ENCODE measurements at places on chromosomes 4 and X.

DNA sequence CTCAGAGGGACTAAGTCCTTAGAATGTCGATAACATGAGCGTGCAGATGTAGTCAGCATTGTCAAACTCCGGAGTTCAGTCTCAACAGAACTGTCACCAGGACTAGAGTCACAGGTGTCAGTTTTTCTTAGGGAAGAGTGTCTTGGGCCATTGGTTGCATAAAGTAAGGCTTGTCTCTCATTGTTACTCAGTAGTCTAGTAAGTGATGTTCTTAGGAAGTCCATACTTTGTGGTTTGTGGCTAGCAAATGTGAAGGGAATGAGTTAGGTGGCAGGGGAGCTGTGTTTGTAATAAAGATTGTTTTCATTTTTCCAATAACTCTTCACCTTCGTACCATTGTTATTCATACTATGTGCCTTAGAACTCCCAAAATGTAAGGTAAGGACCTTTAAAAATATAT is 119.6 kb downstream of the AFF2 start:
- no peak for DNase-seq

DNA sequence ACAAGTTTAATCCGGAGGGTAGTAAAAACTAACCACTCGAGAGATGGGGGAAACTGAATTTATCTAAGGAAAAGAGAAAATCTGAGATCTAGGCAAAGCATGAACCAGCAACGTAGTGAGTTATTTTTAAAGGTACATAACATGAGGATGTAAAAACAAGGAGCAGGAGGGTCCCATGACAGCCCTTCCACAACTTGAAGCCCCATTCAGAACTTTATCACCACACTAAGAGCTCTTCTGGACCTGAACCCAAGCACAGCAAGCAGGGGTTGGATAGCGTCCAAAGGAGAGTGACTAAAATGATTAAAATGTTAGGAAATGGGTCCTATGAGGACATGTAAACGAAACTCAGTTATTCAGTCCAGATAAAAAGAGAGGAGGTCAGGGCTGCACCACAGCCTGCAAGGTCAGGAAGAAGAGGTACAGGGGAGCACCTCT is 16.2 kb downstream of the SH3RF1 start:
- peak; percentile 56 for DNase-seq

DNA sequence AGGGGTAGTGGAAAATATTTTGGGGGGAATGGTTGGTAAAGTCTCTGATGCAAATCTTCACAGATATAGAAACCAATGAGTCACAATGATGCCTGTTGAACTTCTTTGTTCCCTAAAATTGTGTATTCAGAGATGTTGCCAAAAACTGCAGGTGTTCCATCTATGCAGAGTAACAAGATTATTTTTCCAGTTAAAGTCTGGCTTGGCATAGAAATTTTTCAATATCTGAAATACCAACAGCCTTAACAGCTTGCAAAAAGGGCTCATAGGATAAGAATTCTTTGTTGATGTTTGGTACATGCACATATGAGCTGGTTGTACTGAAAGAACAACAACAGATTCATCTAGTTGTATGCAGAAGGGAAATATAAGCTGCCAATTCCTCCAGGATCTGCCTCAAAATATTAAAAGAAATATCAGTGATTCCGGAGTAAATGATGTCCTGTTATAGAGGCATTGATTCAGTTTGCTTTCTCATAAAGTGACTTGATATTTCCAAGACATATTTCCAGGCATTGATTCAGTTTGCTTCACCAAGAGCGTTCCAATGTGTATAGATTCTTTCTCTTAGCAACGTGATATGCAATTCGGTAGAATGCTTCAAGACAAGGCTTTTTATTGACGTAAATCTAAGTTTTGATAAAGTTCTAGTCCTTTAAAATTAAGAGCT is 564.4 kb downstream of the TMA16 start:
- no peak for DNase-seq

GRCh38 chr4:38177641-38178391 is 217.6 kb downstream of the PTTG2 start:
- DNase-seq, result no peak

DNA sequence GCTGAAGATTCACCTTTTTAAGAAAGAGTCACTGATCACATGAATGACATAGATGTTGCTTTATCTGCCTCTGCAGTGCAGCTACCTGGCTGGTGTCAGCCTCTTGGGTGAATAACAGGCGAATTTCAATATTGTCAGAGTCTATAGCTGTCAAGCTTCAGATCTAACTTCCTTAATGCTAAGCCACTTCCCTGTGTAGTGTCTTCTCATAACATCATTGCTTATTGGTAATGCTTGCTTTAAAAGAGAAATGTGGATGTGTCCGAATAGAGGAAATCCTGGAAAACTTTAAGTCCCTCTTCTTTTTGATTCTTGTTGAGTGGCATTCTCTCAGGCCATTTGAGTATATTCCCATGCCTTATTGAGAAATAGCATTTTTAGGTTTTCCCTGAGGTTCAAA is 7.3 kb upstream of the IGFBP7 start:
- no peak for DNase-seq

- no peak for DNase-seq
These were observed 88.0 kb upstream of the CBR4 start for GRCh38 chr4:169098054-169098497.

GRCh38 chrX:2627272-2627867 is 63.7 kb upstream of the CD99 start:
- no peak for DNase-seq

DNA sequence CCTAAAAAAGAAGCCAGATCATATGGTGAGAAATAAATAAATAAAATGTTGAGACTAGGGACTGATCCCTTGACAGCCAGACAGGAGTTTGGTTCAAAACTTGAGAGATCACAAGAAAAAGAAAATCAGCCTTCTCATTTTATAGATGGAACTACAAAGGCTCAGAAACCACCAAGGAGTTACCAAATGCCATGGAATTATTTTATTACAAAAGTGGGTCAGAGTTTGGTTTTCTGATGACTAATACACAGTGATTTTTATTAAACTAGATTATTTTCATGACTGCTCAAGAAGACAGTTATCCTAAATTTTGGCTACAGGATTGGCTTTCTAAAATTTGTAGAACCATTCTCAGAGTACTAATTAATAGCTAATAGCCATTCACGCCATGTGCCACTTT is 6.2 kb downstream of the CXCL1 start:
- no peak for DNase-seq

- DNase-seq, result no peak
These were observed 141.7 kb downstream of the BRWD3 start for GRCh38 chrX:80667967-80668366.

- DNase-seq, result no peak
These were observed 100.5 kb downstream of the TMEM131L start for GRCh38 chr4:153566631-153567150.

DNA sequence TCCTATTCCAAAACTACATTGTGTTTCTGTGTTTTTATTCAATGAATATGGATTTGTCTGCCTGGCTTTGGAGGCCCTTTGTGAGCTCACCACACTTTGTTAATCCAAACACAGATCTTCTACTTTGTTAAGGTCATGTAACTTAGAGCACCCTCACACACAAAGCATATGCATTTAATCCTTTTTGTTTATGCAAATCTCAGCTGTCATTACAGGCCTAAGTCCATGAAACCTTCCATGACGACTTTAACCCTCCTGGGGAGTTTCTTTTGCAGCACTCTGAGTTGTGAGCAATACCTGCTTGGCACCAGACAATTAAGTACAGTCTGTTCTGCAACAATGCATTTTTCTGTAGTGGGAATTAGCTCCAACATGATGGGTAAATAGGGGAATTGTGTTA is 14.9 kb downstream of the CCSER1 start:
- no peak for DNase-seq

Data from fibroblast of skin of left quadriceps (primary cell).